ENCODE measurements at places on chromosomes 1 and 21.

DNA sequence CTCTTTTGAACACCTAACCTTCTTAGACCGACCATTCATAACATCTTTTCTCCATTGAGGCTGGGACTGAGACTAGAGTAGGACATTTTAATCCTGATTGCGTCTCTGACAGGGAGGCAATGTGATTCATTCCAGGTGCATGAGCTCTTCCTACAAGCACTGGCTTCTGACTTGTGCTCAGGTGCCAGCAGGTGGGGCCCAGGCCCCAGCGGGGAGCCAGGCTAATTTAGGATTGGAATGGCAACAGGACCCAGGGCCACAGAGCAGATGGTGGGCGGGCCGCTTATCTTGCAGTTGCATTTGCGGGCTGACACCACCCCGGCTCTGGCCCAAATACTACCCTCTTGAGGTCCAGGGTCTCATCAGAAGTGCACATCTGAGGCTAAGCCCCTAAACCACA is 4.1 kb downstream of the GPA33 start:
- DNase-seq: no peak

GRCh38 chr1:17012775-17013490 is 1.2 kb upstream of the ATP13A2 start:
- no peak for DNase-seq

- DNase-seq: no peak
Observed at GRCh38 chr1:233982827-233983518, 78.5 kb downstream of the SLC35F3 start.

GRCh38 chr1:235675152-235675890 is 25.7 kb upstream of the GNG4 start:
- DNase-seq: peak; percentile 9

DNA sequence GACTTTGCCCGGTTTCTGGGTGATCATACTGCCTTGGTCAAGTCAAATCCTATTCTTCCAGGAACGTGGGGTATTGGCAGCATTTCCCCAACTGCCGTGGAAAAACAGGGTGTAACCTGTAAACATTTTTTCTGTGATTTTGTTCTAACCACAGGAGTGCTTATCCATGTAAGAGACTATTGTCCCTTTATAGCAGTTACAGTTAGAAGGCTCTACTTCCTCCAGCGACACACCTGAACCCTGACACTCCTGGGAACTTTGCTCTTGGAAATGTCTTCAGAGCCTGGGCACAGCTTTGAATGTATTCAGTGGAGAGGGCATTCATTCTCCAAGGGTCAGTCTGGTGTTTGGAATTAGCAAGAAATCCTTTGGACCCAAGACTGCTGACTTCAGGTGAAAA is 26.4 kb upstream of the ARHGEF10L start:
- DNase-seq: no peak

- no peak for DNase-seq
Observed at GRCh38 chr1:117644696-117645311, 39.0 kb downstream of the TENT5C start.

DNA sequence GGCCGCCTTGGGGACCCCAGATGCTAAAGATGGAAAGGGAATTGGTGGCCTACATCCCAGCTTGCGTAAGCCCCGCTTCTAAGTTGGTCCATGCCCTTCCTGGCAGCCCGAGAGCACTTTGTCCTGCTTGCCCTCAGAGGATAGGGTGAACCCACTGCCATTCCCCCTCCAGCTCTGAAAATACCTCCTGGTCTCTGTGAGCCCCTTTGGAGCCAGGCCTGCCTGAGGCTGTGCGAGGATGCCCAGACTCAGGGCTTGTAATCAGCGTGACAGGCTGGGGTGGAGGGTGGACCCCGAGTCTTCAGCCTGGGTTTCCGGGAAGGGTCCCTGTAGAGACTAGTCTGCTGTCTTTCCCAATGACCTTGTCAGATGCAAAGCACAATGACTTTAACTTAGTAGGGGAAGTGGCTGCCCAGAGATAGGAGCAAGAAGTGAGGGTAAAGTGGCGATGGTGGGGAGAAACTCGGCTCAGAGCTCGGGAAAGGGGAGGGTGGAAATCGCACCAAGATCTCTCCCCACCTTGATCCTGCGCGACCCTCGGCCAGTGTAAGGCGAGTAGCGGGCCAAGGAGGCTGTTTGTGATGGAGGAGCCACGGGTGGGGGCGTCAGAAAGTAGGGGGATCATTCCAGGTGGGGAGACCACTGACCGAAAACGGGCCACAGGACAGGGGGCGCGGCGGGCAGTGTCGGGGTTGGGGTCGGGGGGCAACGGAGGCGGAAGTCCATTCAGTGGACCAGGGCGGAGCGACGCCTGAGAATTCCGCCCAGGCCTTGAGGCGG is 2.7 kb upstream of the HES3 start:
- no peak for DNase-seq

DNA sequence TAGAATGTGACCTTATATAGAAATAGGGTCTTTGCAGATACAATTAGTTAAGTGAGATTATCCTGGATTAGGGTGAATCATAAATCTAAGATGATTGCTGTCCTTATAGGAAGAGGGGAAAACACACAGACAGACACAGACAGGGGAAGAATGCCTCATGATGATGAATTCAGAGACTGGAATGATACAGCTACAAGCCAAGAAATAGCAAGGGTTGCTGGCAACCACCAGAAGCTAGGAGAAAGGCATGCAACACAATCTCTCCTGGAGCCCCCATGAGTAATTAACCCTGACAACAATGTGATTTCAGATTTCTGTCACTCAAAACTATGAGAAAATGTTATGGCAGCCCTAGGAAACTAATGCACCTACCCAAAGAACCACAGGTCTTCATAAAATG is 19.1 kb upstream of the PPIH start:
- DNase-seq: no peak

All from fibroblast of the conjunctiva (primary cell).